H9 (cell line): ENCODE measurements at places on chromosomes 12 and 14. TPM values are rescaled to one million over a fixed set of nuclear protein-coding genes. Genes with fewer than 3 reads are reported as not detected.
A peak's percentile ranks its signal among the peaks of the same experiment; 100 is the strongest.

GPX2 gene
- total RNA-seq = 0.79 TPM in 1 of 2 replicates, not detected in the other

LHX5 gene
- 1.9 and 2.1 TPM in 2 replicates for total RNA-seq

DNA sequence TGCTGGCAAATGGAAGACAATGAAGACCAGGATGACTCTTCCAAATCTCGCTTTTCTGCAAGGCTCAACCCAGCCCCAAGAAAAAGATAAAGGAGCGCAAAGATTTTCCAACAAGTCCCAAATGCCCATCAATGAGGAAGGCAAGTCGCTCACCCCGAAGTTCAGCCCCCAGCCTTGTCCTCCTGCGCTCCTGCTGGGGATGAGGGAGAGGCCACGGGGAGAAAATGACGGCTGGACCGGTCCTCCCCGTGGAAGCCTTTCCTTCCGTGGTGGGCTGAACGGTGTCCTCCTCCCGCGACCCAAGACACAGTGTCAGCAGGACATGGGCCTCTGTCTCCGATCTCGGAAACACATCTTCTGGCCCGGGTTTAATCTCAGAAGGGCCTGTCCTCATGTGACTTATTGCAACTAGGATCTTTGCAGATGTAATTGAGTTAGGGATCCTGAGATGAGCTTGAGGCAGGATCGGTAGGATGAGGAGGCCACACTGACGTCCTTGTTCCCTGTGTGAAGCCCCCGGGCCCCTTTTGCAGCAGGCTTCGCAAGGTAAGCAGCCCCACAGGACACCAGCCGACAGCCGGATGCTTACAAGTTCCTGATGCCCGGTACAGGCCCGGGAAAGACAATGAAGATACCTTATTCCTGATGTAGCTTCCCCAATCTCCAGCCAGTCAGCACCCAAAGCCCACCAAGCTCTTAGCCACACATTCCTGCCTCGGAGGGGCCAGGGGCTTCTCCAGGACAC lies 64.2 kb downstream of the GALNT9 start:
- no peaks in the 10 kb centered on the region for H3K36me3 ChIP-seq
- H3K27me3 ChIP-seq = no peaks in the 10 kb centered on the region; the same call in 1 of the 2 replicates
- no peak for DNase-seq
- H3K4me1 ChIP-seq = no peaks in the 10 kb centered on the region

SLC6A15 gene
- 12.9 and 16.7 TPM in 2 replicates for total RNA-seq

OR10AD1 gene
- total RNA-seq = not detected in 2 replicates

DNA sequence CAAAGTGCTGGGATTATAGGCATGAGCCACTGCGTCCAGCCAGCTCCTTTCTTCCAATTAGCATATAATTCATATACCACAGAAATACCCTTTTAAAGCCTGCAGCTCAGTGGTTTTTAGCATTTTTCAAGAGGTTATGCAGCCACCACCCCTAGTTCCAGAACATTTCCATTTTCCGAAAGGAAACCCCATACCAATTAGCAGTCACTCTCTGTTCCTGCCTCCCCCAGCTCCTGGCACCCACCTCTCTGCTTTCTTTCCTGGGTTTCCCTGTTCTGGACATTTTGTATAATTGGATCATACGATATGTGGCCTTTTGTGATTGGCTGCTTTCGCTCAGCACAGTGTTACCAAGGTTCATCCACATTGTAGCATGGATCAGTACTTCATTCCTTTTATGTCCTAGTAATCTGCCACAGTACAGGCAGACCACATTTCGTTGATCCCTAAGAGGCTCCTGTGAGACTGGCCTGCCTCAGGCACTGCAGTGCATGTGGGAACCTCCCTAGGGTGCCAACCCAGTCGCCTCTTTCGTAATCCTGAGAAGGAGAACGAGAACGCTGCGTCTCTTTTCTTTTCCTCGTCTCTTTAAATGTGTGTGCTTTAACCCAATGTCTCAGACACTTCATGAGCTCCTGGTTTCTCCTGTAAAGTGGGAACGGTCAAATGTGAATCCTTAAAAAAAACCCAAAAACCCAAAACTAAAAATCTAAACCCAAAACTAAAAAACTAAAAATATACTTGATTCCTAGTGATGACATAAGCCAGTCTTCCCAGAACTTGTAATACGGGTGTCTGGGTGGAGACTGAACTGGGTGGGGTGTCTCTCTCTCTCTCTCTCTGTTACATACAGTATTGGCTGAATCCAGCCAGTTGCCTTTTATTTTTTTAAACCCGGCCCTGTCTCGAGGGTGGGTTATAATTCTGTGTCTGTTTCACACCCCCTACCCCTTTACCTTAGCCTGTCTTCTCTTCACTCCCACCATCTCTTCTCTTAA lies 14.7 kb downstream of the AACS start:
- no peak overlapping the region for H3K27ac ChIP-seq
- no peak overlapping the region for H3K4me3 ChIP-seq
- no peak for DNase-seq
- H3K36me3 ChIP-seq = peaks cover 46% of the 10 kb centered on the region; the same call in 2 of the 3 replicates

- peaks cover 28% of the 10 kb centered on the region; the same call in 2 of the 3 replicates for H3K36me3 ChIP-seq
- no peaks in the 10 kb centered on the region for H3K27me3 ChIP-seq
- H3K27ac ChIP-seq = no peak overlapping the region
- H3K4me3 ChIP-seq = no peak overlapping the region
These were observed 47.8 kb downstream of the RDH12 start for GRCh38 chr14:67749341-67750084.

DNA sequence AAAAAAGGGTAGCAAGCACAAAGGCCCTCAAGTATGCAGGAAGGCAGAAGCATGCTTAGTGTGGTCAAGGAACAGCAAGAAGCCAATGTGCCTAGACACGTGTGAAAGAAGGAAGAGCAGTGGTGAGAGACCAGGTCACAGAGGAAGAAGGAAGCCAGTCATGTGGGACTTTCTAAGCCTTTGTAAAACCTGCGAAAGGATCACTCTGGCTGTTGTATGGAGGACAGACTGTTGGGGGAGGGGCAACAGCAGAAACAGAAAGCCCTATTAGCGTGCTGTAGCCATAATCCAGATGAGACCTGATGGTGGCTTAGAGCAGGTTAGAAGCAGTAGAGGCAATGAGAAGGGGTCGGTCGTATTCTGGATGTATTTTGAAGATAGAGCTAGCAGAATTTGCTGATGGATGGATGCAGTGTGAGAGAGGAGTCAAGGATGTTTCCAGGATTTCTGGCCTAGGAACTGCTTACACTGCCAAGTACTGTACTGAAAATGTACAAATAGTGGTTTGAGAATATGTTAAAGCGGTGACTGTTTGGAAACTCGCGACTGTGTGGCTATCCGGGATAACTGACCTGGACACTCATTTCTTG lies 5.7 kb upstream of the MLF2 start:
- H3K4me1 ChIP-seq = peaks cover 5% of the 10 kb centered on the region; the same call in 1 of the 2 replicates
- H3K27ac ChIP-seq = no peak overlapping the region
- DNase-seq = no peak
- no peak overlapping the region for H3K4me3 ChIP-seq
- no peaks in the 10 kb centered on the region for H3K27me3 ChIP-seq
- H3K36me3 ChIP-seq = no peaks in the 10 kb centered on the region

DNA sequence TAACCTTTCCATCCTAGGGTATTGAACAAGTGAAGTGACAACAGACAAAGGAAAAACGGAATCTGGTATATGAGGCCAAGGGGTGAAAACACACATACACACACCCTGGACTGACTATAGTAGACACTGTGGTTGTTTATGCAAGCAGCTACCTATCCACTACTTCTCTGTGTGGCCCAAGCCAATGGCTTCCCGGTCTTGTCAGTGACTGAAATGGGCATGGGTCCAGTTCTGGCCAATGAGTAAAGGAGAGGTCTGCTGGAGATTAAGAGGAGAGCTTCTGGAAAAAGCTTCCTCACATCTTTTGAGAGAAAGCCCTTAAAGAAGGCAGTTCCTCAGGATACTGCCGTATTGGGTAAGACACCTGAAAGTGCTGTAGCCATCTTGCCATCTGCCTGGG lies 19.3 kb downstream of the MBIP start:
- H3K36me3 ChIP-seq = peaks cover 19% of the 10 kb centered on the region; the same call in 2 of the 3 replicates
- H3K4me1 ChIP-seq = 0 out of 2 replicates have a peak, but pooled peaks cover 3% of the 10 kb centered on the region
- H3K4me3 ChIP-seq = no peak overlapping the region
- no peak overlapping the region for H3K27ac ChIP-seq
- DNase-seq = no peak
- no peaks in the 10 kb centered on the region for H3K27me3 ChIP-seq

DNA sequence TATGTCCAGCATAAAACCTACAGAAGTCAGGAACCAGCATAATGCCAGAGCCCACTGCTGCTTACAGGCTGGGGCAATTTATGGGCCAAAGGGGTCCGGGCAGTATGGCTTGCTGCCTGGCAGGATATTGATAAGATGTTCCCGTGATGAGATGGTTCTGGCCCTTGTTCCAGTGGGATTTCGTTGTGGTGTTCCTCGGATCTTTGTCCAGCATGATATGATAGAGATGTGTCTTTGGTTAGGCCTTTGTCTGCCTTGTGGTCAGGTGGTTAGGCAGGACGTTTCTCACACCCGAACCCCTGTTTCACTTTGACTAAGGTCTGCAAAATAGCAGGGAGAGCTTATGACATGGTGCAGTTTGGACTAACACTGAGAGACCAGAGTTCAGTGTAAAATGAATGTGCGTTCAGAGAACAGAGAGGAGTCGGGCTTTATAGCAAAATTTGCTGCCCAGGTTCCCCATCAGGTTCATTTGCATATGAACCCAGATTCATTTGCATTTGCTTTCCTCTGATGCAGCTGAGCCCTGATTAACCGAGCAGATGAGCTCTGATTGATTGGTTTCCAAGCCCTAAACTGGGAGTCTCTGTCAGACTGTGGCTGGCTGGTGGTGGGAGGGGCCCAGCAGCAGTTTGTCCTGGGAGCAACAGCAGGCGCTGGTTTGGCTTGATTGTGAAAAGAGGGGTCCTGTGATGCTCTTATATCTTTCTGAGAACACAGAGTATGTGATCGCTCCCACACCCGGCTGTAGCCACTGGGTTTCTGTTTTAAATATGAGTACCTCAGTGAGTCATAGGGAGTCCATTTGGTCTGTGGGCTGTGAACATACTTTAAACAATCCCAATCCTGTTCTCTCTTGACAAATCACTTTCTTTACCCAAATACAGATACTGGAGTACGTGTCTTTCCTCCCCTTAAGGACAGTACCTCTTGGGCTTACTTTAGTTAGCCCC lies 156.3 kb upstream of the PZP start:
- H3K4me3 ChIP-seq = peak overlapping the region; percentile 45
- DNase-seq = peak; percentile 92
- H3K36me3 ChIP-seq = peaks cover 2% of the 10 kb centered on the region; the same call in 1 of the 2 replicates
- peaks cover 12% of the 10 kb centered on the region; the same call in 1 of the 2 replicates for H3K4me1 ChIP-seq
- H3K27me3 ChIP-seq = no peaks in the 10 kb centered on the region; the same call in 1 of the 2 replicates

CLEC6A gene
- total RNA-seq = 0.17 and 0.37 TPM in 2 replicates

NGB gene
- total RNA-seq = 0.11 and 0.26 TPM in 2 replicates

- H3K4me1 ChIP-seq = peaks cover 14% of the 10 kb centered on the region; the same call in 1 of the 2 replicates
- H3K4me3 ChIP-seq = no peak overlapping the region
- H3K27me3 ChIP-seq = no peaks in the 10 kb centered on the region
These were observed 47.2 kb downstream of the FGD4 start for GRCh38 chr12:32446316-32447119.

ANKRD33 gene
- total RNA-seq = 0.61 and 0.81 TPM in 2 replicates

SRRM4 gene
- total RNA-seq = 1.1 and 1.4 TPM in 2 replicates

- H3K27me3 ChIP-seq = no peaks in the 10 kb centered on the region
- DNase-seq = no peak
- H3K4me1 ChIP-seq = no peaks in the 10 kb centered on the region
- H3K27ac ChIP-seq = no peak overlapping the region
These were observed 940.2 kb downstream of the GALC start for GRCh38 chr14:87052646-87053225.

DNA sequence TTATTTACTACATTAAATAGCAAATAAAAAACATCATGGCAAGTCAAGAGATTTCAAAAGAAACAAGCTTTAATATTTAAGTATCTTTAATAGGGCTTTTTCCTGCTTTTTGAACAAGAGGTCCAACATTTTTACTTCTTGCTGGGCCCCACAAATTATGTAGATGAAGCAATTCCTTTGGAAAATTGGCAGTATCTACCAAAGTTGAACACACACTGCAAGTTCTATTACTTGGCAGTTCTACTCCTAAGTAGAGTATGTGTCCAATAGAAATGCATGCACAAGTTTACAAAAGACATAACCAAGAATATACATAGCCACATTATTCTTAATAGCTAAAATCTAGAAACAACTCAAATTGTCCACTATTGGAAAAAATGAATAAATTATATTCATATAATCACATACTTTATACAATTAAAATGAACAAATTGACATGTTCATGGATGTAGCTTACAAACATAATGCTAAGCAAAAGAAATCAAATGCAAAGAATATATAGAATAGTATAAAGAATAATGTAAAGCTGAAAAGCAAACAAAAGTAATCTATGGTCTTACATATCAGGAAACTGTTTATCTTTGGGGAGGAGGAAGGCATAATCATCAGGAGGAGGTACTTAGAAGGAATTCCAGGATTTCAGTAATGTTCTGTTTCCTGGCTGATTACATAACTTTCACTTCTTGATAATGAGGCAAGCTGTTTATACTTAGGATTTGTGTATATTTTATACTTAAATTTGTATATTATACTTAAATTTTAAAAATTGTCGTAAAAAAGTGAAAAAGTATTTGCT lies 6.5 kb upstream of the TMBIM4 start:
- no peaks in the 10 kb centered on the region for H3K4me1 ChIP-seq
- peaks cover 7% of the 10 kb centered on the region for H3K36me3 ChIP-seq
- no peaks in the 10 kb centered on the region for H3K27me3 ChIP-seq
- H3K27ac ChIP-seq = no peak overlapping the region
- DNase-seq = no peak

CLEC14A gene
- total RNA-seq = not detected in 2 replicates

DNA sequence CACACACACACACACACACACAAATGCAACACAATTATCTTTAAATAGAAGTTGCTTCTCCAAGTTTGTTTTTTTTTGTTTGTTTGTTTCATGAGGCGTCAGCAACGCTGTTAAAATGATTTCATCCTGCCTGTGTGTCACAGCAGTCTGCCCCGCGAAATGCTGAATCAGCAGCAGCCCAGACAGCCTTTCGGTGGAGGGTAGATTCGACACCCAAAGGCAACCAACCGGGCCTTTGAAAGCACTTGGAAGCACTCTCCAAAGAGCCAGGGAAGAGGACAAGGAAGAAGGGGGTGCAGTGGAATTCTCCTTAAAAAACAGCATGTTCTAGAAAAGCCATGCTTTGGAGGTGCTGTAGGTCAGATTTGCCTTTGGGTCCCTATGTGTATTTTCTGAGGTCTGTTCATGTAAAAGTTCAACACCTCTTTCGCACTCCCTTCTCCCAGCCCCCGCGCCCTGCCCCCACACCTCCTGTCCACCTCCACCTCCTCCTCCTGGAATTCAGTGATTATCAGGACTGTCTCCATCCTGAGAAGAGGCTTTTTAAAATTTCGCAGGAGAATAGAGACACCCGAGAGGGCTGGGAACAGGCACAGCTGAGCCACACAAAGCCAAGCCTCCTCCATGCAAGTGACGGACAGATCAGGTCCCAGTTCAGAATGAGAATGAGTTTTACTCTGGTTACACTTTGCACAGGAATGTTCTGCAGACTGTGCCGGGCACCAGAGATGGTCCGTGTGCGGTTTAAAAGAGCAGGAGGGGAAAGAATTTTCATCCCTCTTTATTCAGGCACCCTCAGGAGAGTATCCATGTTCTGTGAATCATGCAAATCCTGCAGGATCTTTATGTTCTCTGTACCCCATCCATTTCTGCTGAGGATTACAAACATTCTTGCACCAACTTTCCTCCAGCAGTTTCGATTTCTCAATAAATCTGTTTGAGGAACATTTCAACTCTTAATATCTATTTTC lies 177.9 kb downstream of the ETV6 start:
- no peaks in the 10 kb centered on the region for H3K36me3 ChIP-seq
- peak overlapping the region; percentile 37 for H3K4me3 ChIP-seq
- peaks cover 16% of the 10 kb centered on the region for H3K4me1 ChIP-seq
- H3K27ac ChIP-seq = no peak overlapping the region

GRCh38 chr12:93825501-93825888 lies 148.3 kb downstream of the CRADD start:
- peaks cover 4% of the 10 kb centered on the region; the same call in 1 of the 2 replicates for H3K4me1 ChIP-seq
- H3K36me3 ChIP-seq = peaks cover 1% of the 10 kb centered on the region; the same call in 1 of the 3 replicates
- no peak overlapping the region for H3K27ac ChIP-seq
- no peak for DNase-seq
- H3K27me3 ChIP-seq = 0 out of 2 replicates have a peak, but pooled peaks cover 4% of the 10 kb centered on the region
